ENCODE measurements at places on chromosomes 7 and 10.

DNA sequence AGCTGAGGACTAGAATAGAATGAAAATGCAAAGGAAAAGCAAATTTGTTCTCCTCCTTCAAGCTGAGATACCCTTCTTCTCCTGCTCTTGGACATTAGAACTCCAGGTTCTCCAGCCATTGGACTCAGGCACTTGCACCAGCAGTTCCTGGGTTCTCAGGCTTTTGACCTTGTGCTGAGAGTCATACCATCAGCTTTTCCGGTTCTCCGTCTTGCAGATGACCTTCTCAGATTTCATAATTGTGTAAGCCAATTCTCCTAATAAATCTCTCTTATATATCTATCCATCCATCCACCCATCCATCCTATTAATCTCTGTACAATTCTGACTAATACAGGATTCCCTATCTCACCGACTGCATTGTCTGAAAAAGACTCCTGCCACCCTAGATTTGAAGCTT lies 108.3 kb downstream of the AHR start:
- no peak for DNase-seq

DNA sequence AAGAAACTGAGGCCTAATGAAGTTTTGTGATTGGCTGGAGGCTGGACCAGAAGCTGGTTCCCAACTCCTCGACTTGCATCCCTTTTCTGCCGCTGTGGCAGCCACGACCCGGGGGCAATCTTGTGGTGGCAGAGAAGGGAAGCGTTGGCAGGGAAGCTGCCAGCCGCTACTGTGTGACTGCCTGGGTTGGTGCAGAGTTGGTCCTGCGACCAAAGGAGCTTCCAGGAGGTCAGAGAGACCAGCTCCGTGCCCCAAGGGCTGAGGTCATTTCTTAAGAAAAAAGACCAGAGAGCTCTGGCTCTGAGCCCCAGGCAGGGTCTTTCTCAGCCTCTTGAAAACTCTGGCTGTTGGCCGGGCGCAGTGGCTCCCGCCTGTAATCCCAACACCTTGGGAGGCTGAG lies 47.2 kb downstream of the PRF1 start:
- no peak for DNase-seq

- DNase-seq, result no peak
Measured at GRCh38 chr7:26334166-26334859, 42.7 kb downstream of the SNX10 start.

DNA sequence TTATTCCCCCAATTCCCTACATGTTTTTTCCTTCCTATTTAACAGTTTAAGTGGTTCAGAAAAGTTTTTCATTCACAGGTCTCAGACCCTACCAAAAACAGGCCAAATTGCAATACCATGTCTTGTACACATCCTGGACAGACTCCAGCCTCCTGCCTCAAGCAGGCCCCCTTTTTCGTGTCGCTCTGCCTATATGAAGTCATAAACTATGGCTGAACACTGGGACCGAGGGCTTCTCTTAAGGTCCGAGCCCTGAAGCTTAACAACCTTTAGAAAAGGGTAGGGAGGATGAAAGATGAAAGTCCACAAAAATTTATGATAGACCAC lies 1.4 kb downstream of the FBXW4 start:
- no peak for DNase-seq

- DNase-seq, result no peak
Measured at GRCh38 chr7:13770305-13770704, 219.2 kb downstream of the ETV1 start.

Data from fibroblast of skin of left quadriceps (primary cell).